ENCODE measurements at places on chromosomes 1 and 21.

GRCh38 chr1:233042834-233043233 lies 92.4 kb downstream of the NTPCR start:
- no peak for DNase-seq

DNA sequence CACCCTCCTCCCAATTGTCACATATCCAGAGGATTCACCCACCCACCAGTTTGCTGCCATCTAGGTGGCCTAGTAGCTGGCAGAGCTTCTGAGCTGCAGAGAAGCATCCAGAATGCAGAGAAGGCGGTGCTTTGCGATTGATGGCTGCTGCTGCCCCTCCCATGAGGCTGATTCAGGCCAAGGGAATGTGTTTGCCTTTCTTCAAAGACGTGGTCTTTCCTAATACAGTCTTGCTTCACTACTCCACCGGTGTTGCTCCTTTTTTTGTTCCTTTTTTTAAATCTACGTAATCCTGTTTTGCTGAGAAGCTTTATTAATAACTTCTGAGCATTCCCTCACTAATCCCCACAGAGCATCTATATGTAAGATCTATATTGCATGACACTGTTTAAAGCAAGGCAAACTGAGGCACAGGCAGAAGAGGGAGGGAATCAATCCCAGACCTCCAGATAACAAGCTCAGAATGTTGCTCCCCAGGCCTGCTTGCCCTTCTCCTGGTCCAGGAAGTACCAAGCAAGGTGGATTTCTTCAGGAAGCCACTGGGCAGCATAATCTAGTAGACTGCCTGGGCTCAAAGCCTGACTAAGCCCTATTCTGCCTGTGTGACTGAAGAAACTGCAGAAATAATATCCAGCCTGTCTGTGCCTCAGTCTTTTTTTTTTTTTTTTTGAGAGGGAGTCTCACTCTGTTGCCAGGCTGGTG lies 275.5 kb upstream of the FMN2 start:
- DNase-seq, result no peak

- DNase-seq, result no peak
Observed at GRCh38 chr1:10753299-10753698, 43.1 kb downstream of the CASZ1 start.

DNA sequence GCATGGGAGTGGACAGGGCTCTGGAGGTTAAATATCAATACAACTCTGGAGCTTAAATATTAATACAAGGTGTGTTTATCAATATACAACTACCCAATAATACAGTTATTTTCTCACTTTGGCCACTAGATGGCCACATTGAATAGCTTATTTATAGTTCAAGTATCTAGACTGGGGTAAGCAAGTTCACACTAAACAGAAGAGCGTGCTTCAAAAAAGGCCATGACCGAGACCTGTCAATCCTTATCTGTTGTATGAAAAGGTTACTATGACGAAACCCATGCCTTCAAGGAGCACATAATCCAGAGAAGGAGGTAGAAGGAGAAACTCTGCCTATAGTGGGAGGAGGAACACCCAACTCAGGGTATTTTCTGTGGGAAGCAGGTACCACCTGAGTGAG lies 29.1 kb downstream of the CHML start:
- no peak for DNase-seq

GRCh38 chr21:41429925-41430491 lies 4.0 kb downstream of the MX1 start:
- DNase-seq, result no peak

DNA sequence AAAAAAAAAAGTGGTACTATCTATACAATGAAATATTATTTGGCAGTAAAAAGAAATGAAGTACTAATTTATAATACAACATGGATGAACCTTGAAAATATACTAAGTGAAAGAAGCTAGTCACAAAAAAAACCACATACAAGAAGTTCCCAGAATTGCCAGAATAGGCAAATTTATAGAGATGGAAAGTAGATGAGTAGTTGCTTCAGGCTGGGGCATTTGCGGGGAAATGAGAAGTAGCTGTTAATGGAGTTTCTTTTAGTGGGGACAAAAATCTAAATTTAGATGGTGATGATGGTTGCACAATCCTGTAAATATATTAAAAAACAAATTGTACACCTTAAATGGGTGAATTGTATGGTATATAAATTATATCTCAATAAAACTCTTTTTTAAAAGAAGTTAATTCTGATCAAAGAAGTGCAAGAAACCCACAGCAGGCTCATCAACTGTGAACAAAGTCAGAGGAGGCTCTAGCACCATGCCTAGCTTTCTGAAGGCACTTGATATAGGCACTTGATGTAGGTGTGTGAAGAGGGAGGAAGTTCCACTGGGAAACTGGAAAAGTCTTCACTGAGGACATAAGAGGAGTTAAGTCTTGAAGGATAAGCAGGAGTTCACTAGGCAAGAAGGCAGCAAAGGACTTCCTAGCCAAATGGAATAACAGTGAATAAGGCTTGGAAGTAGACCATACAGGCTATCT lies 52.5 kb downstream of the DMAP1 start:
- no peak for DNase-seq

DNA sequence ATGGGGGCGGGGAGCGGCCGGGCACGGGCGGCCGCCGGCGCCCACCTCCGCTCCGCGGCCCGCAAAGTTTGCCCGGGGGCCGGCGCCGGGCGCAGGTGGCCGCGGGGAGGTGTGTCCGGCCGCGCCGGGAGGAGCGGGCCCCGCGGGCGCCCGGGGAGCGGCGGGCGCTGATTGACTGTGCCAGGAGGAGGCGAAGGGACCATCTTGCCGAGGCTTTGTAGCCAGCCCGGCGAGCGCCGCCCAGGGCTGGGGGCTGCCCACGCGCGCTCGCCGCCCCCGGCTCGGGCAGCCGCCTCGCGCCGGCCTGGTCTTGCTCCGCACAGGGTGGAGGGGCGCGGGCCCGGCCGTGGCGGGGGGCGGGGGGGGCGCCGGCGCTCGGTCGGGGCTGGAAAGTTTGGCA lies 432 bp downstream of the EPHB2 start:
- DNase-seq, result no peak

DNA sequence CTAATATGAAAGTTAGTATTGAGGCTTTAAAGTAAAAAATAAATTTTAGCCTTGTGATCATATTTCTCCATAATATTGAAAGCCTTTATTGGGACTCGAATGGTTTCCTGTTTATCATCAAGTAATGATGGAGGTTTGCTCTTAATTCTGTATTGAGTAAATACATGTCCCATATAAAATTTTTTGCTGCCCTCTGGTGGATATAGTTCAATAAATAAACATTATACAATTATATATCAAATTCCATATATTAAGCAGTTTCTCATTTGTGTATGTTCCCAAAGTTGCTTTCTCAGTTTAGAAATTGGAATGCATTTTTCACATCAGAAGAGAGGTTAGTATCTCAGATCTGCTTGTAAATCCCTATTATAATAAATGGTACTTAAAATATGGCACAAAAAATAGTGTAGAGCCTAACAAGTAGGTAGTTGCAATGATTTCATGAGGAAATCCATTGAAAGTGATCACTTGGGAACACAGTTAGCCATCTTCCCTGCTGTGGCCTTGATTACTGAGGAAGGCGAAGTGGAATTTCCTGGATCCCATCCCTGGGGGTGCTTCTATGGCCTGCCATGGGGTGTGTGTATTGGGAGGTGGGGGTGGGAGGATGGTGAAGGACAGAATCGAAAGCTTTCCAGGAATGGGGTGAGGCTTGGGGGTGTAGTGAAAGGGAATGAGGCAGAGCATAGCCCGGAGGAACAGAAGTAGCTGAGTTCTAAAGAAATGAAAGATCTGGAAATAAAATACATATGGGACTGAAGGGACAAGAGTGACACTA lies 84.1 kb upstream of the C21orf91 start:
- DNase-seq, result no peak

DNA sequence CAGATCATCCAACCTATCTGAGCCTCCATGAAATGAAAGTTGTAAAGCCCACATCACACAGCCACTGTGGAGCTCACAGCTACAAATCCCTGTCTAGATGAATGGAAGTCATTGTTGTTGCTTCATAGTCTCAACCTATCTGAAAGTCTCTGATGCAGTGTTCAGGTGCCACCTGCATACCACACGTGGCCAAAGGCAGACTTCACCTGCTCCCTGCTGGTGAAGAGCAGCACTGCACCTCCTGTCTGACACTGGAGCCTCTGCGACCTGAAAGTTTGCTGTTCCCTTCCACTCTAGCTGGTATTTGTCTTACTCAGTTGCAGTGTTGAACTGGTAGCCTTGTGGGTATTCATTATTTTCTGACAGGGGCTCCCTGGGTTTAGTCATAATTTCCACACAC lies 18.4 kb downstream of the LORICRIN start:
- peak; percentile 27 for DNase-seq

DNA sequence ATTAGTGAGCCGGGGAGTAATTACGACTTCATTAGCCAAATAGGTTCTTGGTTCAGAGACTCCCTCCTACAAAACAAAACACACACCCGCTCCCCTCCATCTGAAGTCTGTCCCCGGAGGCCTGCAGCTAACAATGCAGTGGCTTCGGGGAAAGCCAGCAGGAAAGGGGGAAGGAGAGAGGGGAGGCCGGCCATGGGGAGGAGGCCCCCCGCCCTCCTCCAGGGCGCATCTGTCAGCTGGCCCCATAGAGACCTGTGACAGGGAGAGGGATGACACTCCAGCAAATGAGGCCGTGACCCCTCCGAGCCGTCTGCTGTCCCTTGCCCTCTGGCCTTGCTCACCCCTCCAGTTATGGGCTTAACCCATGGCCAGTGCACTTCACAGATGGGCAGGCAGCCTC lies 12.1 kb upstream of the CNTN2 start:
- DNase-seq, result no peak

- DNase-seq, result no peak
Observed at GRCh38 chr1:239184561-239185244, 201.7 kb upstream of the CHRM3 start.

- DNase-seq, result no peak
Observed at GRCh38 chr1:222971146-222971545, 156.3 kb downstream of the DISP1 start.

DNA sequence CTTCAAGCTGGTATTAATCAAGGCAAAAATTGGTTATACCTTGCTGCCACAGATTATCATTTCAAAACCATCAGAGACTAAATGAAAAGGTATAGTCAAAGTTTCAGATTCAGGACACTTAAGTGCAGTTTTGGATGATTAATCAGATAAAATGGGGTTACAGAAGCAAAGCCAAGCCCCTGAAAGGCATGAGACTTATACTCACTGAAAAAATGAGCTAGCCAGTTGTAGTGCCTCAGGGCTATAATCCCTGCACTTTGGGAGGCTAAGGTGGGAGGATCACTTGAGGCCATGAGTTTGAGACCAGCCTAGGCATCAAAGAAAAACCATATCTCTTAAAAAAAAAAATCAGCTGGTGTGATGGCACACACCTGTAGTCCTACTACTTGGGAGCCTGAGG lies 15.2 kb downstream of the LRRC40 start:
- DNase-seq, result no peak

DNA sequence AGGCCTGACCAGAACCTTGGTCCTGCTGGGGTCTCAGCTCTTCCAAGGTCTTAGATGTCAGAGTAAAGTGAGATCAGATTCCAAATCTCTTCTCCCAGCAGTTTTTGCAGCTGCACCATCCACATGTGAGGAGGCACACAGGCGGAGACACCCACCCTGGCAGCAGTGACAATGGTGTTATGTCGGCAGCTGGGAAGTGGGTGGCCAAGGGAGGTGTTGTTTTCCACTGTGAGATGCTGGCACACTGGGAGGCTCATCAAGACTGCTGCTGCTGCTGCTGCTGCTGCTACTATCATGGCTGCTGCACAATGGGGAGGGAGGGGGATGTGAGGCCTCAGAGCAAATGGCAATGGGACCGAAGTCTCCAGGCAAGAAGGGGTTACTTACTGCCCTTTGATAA lies 23.6 kb downstream of the CAMK2N1 start:
- DNase-seq, result no peak

- no peak for DNase-seq
Observed at GRCh38 chr1:241627453-241628259, 12.5 kb downstream of the CHML start.

GRCh38 chr1:154270833-154271232 lies 1.6 kb upstream of the HAX1 start:
- DNase-seq, result no peak

- DNase-seq, result no peak
Observed at GRCh38 chr1:59076612-59077011, 220.3 kb upstream of the FGGY start.

- DNase-seq, result peak; percentile 5
Observed at GRCh38 chr1:21818656-21819055, 6.6 kb downstream of the LDLRAD2 start.

DNA sequence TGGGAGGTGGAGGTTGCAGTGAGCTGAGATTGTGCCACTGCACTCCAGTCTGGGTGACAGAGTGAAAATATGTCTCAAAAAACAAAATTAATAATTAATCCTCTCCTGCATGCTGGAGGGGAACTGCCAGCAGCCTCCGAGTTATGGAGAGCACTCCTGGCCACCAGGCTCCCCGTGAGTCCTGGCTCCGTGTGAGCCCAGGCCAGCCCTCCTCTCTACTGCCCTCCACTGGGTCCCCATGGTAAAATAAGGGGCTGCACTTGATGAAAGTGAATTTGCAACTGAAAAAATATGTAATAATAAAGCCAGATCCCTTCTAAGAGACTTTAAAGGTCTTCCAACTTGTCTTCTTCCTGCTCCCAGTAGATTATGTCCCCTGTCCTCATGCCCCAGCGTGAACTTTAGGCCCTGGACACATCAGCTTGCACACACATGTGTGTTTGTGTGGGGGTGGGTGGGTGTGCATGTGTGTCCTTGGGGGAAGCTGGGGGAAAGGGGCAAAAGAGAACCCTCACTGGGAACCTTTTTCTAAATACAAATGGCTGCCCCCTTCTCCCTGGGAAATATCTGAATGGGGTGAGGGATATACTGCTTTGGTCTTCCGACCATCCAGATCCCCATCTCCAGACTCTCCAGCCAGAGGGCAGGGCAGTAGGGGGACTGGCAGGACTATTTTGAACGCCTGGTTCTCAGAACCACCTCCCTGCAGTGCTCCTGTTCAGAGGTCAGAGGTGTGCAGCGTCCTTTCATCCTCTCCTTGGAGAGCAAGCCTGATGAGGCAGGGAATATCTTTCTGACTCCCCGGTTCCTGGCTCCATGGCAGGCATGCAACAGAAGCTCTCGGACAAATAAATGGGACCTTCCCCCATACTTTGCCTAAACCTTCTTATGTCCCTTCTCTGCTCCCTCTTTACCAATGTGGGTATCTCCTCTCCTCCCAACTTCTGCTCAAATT lies 26.2 kb downstream of the NEK2 start:
- no peak for DNase-seq

- no peak for DNase-seq
Observed at GRCh38 chr1:33927721-33928120, 63.8 kb downstream of the HMGB4 start.

- no peak for DNase-seq
Observed at GRCh38 chr1:160161965-160162705, 10.7 kb downstream of the ATP1A4 start.

- no peak for DNase-seq
Observed at GRCh38 chr1:30320581-30320890, 402.8 kb downstream of the MATN1 start.
